ENCODE measurements at places on chromosomes 16 and 17.
A peak's percentile ranks its signal among the peaks of the same experiment; 100 is the strongest.

DNA sequence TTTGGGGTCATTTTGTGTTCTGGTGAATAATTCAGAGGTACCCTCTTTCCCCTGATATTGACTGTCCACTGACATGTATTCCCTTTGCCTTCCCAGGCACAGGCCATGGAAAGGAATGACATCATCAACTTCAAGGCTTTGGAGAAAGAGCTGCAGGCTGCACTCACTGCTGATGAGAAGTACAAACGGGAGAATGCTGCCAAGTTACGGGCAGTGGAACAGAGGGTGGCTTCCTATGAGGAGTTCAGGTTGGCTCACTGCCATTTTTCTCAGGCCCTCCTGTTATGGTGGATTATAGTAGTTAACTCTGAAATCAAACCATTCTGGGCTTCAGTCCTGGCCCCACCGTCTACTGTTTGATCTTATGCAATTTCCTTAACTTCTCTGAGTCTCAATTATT is 1.6 kb upstream of the EFTUD2 start:
- DNase-seq, result peak; percentile 14

DNA sequence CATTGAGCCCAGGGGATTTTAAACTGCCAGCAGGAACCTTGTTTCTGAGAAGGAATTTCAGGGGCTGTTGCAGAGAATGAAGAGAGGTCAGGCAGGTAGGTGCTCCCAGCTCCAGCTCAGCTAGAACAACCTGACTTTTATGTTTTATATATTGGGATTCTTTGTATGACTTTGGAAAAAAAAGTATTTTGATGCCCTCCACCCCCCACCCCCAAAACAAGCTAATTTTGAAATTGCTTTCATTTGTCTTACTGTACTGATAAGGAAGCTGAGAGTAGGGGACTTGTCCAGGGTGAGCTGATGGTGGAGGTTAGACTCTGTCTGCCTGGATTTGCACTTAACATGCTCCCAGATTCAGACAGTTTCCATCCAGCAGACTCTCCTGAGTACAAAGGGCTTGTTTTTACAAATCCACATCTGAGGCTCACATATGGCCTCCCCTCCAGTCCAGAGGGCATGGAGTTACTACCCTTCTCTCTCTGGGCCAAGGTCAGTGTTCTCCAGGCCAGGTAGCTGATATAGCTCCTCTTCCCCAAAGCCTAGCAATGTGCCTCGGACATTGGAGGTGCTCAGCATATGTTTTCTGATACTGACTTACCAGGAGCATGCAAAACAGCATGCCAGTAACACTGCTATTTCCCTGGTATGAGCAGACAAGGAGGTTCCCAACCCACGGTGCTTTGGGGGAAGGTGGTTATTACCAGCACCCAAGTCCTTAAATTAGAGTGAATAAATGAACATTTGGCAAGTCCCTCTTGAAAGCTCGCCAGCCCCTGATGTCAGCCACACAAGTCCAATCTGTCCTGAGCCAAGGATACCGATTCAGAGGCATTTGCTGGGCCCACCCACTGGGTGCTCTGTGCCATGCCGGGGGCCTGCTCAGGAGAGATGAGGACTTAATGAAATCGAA is 11.3 kb downstream of the STX1B start:
- no peak for DNase-seq

DNA sequence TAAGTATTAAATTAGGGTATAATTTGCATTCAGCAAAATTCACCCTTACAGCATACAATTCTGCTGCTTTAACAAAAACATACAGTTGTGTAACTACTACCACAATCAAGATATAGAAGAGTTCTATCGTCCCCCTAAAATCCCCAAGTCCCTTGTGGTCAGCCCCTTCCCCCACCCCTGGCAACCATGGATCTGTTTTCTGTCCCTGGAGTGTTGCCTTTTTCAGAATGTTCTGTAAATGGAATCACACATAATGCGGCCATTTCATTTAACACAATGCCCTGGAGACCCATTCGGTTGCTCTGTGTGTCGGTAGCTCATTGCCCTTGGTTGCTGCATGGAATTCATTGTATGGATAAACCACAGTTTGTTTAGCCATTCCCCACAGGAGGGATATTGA is 190.2 kb downstream of the IRX5 start:
- DNase-seq, result no peak

DNA sequence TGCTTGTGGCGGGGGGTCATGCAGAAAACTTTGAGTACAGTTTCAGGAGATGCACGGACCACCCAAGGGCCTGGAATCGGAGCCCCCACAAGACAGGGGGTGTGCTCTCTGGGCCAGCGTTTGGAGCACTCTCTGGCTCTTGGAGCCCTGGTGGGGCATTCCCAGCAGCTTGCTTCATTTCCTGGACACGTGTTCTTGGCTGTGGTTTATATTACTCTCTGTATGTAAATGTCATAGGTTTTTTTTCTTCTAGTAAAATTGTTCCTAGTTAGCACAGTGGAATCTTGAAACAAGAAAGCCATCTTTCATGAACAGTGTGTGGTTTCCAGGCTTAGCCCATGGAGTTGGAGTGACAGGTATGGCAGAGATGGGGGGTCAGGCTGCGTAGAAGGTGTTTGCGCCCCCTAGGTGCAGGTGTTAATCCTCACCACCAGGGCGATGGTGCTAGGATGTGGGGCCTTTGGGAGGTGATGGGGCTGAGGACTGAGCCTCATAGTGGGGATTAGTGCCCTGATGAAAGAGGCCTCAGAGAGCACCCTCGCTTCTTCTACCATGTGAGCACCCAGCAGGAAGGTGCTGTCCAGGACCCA is 79.8 kb downstream of the JPH3 start:
- DNase-seq, result no peak

- peak; percentile 22 for DNase-seq
These were observed 13.5 kb upstream of the DHRS13 start for GRCh38 chr17:28916302-28916934.

DNA sequence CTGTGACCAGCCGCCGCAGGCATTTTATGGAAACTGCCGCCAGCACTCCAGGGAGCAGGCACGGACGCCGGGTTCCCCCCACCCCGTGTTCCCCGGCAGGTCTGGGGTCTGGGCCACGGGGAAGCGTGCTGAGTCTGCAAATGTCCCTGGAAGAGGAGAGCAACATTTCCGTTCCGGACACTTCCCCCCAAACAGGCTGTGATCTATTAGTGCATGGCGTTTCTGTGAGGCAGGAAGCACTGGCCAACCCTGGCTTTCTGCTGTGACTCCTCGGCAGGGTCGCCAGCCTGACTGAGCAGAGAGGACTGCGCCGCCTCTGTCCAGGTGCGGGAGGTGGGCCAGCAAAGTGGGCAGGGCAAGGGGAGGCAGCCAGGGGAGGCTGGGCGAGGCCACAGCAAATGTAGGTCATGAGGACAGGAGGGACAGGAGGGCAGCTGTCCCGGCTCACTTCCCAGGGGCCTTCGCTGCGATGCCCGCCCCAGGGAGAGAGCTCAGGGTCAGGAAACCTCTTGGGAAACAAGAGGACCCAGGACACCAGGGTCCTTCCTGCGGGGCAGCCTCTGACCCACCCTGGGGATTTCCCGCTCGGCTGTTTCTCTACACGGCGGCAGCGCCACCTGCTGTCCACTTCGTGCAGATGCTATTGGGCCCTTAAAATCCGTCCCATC is 9.5 kb downstream of the FOXF1 start:
- DNase-seq, result peak; percentile 38

GRCh38 chr17:77531641-77532040 is 390.9 kb downstream of the SEC14L1 start:
- no peak for DNase-seq

- DNase-seq, result no peak
These were observed 23.2 kb upstream of the CYTH1 start for GRCh38 chr17:78805301-78805700.

GRCh38 chr16:52494145-52494544 is 52.8 kb downstream of the TOX3 start:
- DNase-seq, result peak; percentile 83

DNA sequence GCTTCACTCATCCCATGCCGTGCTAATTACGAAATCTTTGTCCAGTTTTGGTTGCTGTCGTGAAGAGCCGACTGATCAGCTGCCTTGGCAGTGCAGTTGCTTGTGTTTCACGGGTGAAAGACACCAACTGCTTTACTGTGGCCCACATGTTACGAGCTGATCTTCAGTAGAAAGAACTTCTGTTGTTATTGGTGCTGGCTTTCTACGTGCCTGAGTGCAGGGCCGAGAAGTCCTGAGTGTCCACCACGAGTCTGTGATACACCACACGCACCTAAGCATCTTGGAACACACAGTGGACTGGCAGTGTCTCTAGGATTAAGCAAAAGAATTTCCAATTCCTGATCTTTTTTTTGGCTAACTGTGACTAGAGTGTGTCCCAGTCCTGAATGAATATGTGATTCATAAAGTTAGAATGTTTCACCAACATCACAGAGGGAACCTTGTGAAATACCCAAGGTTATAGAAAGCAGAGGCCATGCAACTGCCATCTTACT is 70.4 kb upstream of the CLEC18A start:
- DNase-seq, result no peak

GRCh38 chr16:66309-67182 is 5.9 kb downstream of the RHBDF1 start:
- DNase-seq, result no peak

- no peak for DNase-seq
These were observed 7.3 kb upstream of the RCVRN start for GRCh38 chr17:9912121-9913099.

DNA sequence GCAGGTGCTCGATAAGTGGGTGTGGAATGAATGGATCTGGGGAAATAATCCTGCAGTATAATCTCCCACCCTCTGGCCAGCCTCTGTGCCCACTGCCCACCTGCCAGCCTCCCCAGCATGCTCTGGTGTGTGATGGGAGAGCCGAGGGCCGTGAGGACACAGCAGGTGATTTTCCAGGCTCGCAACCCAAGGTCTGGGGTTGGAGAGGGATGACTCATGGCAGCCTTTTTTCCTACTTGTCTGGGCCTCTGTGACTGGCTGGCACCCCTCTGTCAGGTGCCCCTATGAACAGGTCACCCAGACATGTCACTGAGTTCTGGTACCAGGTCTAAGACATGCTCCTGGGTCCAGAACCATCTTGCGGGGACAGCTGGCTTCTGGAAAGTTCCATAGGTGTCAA is 385.7 kb upstream of the TNRC6C start:
- DNase-seq, result no peak

DNA sequence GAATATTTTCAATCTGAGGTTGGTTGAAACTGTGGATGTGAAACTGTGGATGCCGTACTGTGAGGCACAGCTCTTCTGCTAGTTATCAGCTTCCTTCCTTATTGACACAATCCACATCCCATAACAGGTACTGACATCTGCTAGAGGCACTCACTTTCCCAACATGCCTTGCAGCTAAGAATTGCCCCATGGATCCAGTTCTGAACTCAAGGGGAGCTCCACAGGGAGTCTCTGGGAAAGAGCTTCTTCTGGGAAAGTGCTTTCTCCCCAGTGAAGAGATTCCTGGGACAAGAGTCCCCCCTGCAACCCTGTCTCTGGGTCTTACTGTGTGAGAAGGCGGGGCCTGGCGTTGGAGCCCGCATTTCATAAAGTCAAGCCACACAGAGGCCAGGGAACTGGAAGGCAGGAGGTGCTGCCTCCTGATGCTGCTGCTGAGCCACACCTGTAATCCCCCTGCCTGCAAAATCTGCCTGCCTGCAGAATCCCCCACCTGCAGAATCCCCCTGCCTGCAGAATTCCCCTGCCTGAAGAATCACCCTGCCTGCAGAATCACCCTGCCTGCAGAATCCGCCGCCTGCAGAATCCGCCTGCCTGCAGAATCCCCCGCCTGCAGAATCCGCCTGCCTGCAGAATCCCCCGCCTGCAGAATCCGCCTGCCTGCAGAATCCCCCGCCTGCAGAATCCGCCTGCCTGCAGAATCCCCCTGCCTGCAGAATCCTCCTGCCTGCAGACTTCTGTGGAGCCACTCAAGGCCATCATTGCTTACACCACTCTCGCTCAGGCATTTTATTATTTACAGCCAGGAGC is 305.4 kb downstream of the FOXL1 start:
- no peak for DNase-seq

- no peak for DNase-seq
These were observed 11.6 kb upstream of the NDUFAB1 start for GRCh38 chr16:23607726-23608125.

GRCh38 chr17:28812748-28813377 is 29.7 kb downstream of the FAM222B start:
- DNase-seq, result peak; percentile 89

DNA sequence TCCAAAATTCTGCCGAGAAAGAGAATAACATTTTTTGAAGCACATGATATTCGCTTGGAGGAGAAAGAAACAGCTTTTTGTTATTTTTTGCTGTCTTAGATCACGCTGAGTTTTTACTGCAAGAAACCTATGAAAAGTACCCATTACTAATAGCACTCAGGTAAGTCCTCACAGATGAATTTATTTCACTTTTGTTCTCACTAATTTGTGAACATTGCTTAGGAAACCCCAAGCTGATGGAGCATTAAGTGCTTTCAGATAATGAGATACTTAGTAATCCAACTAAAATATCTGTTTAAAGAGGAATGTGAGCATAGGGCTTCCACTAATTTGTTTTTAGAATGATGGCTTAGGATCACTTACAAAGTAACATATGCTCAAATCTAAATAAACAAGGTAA is 45.7 kb downstream of the MYO1D start:
- DNase-seq, result no peak

DNA sequence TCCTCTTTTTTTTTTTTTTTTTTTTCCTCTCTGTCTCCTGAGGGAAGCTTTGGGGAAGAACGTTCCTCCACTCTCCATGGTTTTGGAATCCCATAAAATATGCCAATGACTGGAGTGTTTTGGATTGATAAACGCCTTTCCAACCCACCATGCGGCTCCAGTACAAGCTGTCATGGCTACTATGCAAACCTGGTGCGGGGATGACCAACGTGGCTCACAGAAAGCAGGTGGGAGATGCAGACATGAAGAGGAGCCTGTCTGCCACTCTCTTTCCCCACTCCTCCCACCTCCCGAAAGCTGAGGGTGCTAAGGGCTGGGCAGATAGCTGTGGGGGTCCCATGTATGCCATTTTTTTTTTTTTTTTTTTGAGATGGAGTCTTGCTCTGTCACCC is 69.9 kb upstream of the SEC14L1 start:
- no peak for DNase-seq

DNA sequence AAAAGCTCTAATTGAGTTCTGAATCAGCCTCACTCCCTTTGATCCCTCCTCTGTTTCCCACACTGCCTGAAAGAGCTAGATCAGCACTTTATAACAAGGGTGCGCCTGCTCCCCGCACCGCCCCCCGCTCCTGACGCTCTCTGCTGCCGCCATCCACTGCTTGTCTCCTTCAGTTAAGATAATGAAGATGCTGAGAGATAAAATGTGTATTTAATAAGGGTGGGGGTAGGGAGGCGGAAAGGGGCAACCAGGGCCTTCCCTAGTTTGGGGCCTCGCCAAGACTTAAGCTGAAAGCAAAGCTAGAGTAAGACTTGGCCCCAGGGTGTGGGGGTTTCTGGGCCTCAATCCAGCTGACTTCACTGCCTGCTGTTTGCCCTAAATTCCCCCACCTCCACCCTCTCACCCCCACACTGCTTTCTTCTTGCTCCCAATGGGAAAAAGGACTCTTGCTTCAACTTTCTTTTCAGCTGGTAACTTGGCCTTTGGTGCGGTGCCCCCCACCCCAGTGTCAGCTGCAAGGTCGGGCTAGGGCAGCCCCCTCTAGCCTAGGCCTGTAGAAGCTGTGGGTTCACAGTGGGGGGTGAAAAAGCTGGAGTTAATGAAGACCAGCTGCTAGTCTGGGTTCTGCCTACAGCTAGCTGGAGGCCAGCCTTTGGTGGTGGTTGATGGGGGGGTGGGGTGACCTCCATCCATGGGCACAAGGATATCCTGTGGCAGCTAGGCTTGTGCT is 1.8 kb upstream of the RARA start:
- DNase-seq, result peak; percentile 66

Measured in NCI-H1105 treated with DMSO at 0.1 percent for 48 hours (cell line).